ENCODE measurements at places on chromosomes 11 and 22. TPM values are rescaled to one million over a fixed set of nuclear protein-coding genes. Genes with fewer than 3 reads are reported as not detected.

GRCh38 chr11:69443968-69444364, 37.5 kb upstream of the LINC01488 start:
- H3K27ac ChIP-seq, result no peak overlapping the region
- peaks cover 14% of the 10 kb centered on the region for H3K4me1 ChIP-seq
- peak overlapping the region; percentile 25 for H3K4me3 ChIP-seq
- no peaks in the 10 kb centered on the region for H3K36me3 ChIP-seq

Gene P2RY6
- total RNA-seq, result not detected

DNA sequence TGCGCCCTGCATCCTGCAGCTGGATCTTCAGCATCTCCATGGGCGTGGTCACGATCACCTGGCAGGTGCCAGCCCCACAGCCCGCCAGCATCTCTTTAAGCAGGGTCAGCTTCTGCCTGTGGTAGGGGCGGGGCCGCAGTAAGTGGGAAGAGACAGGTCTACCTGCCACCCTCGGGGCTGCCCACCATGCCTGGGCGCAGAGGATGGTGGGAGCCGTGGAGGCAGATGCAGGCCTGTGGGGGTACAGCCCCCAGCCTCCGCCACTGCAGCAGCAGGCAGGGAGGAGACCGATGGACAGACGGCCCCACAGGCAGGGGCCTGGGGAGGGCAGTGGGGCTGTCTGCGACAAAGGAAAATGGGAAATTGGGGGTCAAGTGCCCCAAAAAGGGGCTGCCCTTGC, 3.0 kb upstream of the CEND1 start:
- H3K4me3 ChIP-seq, result no peak overlapping the region
- DNase-seq, result no peak
- H3K36me3 ChIP-seq, result 0 out of 2 replicates have a peak, but pooled peaks cover under 1% of the 10 kb centered on the region

DNA sequence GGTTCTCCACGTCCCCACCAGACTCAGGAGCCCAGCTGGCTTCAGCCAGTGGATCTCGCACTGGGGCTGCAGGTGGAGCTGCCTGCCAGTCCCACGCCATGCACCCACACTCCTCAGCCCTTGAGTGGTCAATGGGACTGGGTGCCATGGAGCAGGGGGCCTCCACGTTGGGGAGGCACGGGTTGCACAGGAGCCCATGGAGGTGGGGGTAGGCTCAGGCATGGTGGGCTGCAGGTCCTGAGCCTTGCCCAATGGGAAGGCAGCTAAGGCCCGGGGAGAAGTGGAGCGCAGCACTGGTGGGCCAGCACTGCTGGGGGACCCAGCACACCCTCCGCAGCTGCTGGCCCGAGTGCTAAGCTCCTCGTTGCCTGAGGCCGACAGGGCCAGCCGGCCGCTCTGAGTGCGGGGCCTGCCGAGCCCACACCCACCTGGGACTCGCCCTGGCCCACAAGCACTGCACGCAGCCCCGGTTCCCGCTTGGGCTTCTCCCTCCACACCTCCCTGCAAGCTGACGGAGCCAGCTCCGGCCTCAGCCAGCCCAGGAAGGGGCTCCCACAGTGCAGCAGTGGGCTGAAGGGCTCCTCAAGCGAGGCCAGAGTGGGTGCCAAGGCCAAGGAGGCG, 258.5 kb upstream of the PDGFD start:
- no peak overlapping the region for H3K4me3 ChIP-seq
- no peak overlapping the region for H3K27ac ChIP-seq
- DNase-seq, result no peak
- no peaks in the 10 kb centered on the region for H3K27me3 ChIP-seq
- no peaks in the 10 kb centered on the region for H3K4me1 ChIP-seq
- H3K36me3 ChIP-seq, result no peaks in the 10 kb centered on the region

DNA sequence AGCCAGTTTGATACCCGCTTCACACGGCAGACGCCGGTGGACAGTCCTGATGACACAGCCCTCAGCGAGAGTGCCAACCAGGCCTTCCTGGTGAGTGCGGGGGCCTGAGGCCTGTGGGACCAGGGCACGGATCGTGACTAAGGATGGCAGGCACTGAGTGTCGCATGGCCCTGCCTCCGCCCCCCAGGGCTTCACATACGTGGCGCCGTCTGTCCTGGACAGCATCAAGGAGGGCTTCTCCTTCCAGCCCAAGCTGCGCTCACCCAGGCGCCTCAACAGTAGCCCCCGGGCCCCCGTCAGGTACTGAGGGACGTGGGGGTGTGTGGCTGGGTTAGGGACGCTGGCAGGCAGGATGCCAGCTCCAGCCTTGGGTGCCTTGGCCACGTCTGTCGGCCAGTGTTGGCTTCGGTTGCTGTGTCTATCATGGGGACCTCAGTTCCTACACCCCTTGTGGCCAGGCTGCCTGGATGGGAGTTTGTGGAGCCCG, 3.0 kb downstream of the PTPRCAP start:
- peaks cover 5% of the 10 kb centered on the region for H3K36me3 ChIP-seq
- peak overlapping the region; percentile 100 for H3K27ac ChIP-seq
- DNase-seq, result peak; percentile 73
- H3K4me1 ChIP-seq, result peaks cover 66% of the 10 kb centered on the region
- H3K4me3 ChIP-seq, result peak overlapping the region; percentile 86

Gene GAL3ST1
- not detected for total RNA-seq

Gene THRSP
- total RNA-seq, result not detected

- H3K4me1 ChIP-seq, result peaks cover 9% of the 10 kb centered on the region
- H3K27me3 ChIP-seq, result no peaks in the 10 kb centered on the region
- DNase-seq, result no peak
Measured at GRCh38 chr11:130022799-130023198, 20.2 kb upstream of the PRDM10 start.

- no peak overlapping the region for H3K4me3 ChIP-seq
- no peaks in the 10 kb centered on the region for H3K27me3 ChIP-seq
- no peaks in the 10 kb centered on the region for H3K36me3 ChIP-seq
- no peaks in the 10 kb centered on the region for H3K4me1 ChIP-seq
Measured at GRCh38 chr11:34601085-34601444, 19.8 kb upstream of the EHF start.

GRCh38 chr22:46518038-46518437, 19.4 kb downstream of the CELSR1 start:
- DNase-seq, result no peak
- H3K4me1 ChIP-seq, result no peaks in the 10 kb centered on the region
- H3K4me3 ChIP-seq, result no peak overlapping the region
- no peaks in the 10 kb centered on the region for H3K27me3 ChIP-seq
- H3K27ac ChIP-seq, result no peak overlapping the region

GRCh38 chr11:5203366-5203765, 2.9 kb upstream of the OR51V1 start:
- no peak overlapping the region for H3K4me3 ChIP-seq
- no peak for DNase-seq
- no peaks in the 10 kb centered on the region for H3K27me3 ChIP-seq
- H3K27ac ChIP-seq, result no peak overlapping the region

DNA sequence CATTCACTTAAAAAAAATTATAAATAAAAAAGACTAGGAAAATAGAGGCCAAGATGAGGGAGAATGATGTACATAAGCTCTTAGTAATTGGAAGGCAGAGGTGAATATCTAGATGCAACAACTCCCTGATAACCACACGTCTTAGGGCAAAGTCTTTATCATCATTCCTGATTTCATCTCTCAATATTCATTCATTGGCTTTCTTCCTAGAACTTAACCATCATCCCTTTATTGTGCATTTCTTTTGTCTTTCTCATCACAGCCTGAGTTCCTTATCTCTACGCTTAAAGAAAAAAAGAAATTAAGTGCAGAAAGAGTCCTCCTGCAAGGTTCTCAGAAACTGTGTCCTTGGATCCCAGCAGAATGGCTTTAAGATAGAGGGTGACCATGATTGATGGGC, 23.2 kb upstream of the FLI1 start:
- H3K4me3 ChIP-seq, result no peak overlapping the region
- DNase-seq, result no peak
- no peaks in the 10 kb centered on the region for H3K36me3 ChIP-seq

DNA sequence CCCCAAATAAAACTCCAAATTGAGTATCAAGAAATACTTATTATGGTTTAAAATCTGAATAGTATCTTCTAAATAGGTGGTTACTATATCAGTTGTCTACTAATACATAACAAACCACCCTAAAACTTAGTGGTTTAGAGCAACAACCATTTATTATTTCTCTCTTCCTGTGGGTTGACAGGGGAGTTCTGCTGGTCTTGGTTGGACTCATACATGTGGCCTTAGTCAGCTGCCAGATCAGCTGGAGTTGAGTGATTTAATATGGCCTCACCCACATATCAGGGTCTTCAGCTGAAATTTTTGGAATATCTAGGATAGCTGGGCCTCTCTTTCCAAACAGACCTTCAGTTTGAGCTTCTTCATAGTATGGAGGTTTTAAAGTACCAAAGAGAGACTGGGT, 34.5 kb downstream of the C11orf65 start:
- no peak overlapping the region for H3K27ac ChIP-seq
- no peaks in the 10 kb centered on the region for H3K4me1 ChIP-seq
- no peak overlapping the region for H3K4me3 ChIP-seq
- no peaks in the 10 kb centered on the region for H3K27me3 ChIP-seq

DNA sequence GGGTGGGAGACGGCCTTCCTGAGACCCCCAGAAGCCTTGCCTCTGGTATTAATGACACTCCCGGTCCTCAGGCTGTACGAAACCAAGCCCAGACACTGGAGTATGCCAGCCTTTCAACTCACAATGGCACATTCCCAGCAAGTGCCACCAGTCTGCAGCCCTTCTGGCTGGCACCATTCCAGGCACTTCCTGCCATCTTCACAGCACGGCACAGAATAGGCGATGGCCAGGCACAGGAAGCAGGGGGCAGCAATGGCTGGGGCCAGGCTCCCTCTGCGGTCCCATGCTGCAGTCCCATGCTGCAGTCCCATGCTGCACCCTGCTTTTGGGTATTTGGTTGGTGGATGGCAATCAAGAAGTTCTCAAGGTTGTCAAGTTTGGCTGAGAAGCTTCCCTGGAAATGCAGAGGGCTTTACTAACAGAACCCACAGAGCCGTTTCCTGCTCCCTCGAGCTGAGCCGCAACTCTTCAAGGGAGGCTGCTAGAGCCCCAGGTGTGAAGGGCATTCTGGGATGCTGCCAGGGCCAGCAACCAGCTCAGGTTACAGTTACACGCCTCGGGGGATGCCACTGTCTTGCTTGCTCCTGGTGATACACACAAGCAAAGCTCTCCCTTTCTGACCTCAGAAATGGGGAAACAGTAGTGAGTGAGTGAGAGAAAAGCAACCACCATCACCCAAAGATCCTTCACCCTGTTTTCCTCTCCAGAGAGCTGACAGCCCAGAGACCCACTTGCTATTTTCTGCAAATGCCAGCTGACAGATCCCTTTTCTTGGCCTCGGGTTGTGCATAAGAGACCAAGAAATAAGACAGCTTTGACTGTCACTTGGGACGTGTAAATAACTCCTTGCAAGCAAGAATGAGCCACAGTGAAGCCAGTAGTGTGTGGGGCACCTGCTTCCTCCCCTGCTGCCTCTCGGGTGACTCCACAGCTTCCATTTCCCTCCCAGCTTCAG, 23.9 kb downstream of the LRFN4 start:
- H3K36me3 ChIP-seq, result no peaks in the 10 kb centered on the region
- DNase-seq, result peak; percentile 89
- H3K4me3 ChIP-seq, result peak overlapping the region; percentile 2
- peaks cover 30% of the 10 kb centered on the region for H3K4me1 ChIP-seq

Measured in Karpas-422 (cell line).